DMS79 treated with DMSO at 0.1 percent for 48 hours (cell line): ENCODE measurements at places on chromosomes 12 and 14.

GRCh38 chr12:48936379-48936979, 11.2 kb upstream of the FKBP11 start:
- DNase-seq = peak; percentile 15

DNA sequence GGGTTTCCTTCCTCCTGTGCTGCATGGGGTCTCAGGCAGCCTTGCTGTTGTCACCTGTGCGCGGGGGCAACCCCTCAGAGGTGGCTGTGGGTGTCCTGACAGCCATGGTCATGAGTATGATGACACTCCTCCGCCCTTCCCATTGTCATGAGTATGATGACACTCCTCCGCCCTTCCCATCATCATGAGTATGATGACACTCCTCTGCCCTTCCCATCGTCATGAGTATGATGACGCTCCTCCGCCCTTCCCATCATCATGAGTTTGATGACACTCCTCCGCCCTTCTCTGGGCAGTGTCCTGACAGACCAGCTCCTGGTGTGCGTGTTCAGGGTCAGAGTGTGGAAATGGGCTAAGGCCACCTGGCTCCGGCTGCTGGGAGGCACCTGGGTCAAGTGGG, 40.0 kb downstream of the FBRSL1 start:
- DNase-seq = no peak

DNA sequence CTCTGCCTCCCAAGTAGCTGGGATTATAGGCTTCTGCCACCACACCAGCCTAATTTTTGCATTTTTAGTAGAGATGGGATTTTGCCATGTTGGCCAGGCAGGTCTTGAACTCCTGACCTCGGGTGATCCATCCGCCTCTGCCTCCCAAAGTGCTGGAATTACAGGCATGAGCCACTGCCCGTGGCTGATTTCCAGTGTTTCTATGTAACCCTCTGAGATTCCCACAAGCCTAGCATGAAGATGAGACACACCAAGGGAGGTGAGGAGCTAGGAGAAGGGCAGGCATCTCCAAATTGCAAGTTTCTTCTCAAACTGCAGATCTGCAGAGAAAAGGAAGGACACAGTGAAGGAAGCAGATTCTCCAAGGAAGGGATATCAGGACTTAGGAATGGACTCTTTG, 125.0 kb downstream of the CACNA1C start:
- no peak for DNase-seq

GRCh38 chr12:15276088-15276698, 46.1 kb upstream of the PTPRO start:
- peak; percentile 27 for DNase-seq

DNA sequence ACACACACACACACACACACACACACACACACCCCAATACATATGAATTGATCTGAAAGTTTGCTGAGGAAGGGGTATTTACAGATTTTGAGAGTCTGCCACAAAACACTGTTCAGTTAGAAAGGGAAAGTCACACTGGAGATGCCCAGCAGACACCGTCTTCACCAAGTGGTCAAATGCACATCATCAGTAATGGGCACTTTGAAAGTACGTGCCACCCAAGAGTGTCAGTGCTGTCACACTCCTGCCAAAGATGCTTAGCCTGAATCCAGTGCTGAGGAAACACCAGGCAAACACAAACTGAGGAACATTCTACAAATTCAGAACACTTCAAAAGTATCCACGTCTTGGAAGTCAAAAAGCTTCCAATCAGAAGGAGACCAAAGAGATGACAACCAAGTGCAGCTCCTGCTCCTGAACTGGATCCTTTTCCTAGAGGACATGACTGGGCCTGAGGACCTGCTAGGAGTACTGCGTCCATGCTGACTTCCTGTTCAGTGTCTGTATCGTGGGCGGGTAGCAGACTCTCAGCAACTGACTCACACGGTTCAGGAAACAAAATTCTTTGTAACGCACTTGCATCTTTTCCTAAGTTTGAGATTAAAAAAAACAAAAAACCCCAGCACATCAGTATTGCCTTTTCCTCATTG, 18.6 kb downstream of the PSMC1 start:
- DNase-seq = no peak

DNA sequence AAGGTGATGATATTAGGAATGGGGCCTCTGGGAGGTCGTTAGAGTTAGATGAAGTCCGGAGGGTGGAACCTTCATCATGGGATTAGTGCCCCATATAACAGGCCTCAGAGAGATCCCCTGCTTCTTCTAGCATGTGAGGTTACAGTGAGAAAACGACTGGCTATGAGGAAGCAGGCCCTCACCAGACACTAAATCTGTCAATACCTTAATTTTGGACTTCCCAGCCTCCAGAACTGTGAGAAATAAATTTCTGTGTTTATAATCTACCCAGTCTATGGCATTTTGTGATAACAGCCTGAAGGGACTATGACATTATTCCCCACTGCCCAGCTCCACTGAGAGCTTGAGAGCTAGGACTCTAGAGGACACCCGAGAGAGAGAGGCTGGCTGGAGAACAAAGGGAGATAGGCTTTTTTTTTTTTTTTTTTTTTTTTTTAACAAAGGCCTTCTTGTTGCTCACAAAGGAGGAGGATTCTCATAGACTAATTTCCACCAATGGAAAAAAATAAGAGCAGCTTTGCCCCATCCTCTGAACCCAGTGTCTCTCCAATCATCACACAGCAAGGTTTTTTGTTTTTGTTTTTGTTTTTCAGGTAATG, 87.8 kb upstream of the EEA1 start:
- DNase-seq = no peak

DNA sequence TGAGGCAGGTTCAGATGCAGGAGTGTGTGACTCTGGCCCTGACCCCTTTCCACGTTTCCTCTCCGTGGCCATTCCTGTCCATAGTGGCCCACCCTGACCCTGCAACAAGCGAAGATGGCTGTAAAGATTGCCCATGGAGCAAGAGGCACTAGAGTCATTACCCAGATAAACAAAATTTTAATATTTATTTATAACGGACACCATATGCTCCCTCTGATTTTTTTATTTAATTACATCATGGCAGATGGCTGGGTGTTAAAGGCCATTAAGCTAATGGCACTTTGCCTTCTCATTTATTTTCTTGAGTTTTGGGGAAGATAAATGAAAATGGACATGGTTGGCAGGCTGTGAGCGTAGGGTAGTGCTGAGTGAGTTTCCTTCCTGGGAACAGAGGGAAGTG, 58.7 kb downstream of the WSCD2 start:
- no peak for DNase-seq

- no peak for DNase-seq
Observed at GRCh38 chr14:89853936-89854693, 100.4 kb downstream of the EFCAB11 start.

- no peak for DNase-seq
Observed at GRCh38 chr12:104662908-104663307, 206.2 kb downstream of the CHST11 start.

DNA sequence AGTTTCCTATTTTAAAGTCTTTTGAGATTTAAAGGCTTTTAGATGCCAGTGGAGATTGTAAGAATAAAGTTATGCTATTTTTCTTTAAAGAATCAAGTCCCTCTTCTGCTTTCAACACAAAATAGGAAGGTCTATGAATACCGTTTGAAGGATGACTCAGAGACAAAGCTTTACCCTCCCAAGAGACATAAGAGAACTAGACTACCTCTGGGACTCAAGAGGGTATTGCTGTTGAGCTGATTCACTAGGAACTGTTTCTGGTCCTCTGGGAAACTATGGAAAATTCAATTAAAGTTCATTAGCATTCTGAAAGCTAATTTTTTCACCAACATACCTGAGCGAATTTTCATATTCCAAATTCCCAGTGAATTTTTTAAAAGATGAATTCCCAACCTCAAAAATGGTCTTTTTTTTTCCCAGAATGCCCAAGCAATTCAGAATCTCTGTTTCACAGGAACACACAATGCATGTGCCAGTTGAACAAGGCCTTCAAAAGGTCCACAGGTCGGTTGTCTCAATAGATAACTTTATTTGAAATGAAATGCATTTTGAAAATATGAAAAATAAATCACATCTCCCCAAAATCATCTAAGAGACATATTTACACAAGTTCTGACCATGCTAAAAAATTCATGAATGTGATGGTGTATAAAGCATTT, 6.5 kb downstream of the PHLDA1 start:
- no peak for DNase-seq

DNA sequence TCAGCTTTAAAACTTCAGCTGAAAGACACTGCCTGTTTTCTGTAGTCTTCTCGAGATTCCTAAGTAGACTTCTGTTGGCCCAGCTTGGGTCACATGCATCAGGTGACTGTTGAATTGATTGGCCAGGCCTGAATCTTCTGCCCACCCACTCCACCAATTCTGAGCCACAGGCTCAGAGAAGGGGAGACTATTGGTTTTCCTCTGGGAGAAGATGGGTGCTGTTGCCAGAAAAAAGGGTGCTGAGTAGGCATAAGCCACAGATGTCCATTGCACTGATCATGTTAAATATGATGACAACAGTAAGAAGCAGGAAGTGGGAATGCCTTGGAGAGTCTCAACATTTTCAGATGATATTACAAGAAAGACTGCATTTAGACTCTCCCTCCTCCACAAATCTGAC, 6.8 kb upstream of the SPTLC2 start:
- DNase-seq = no peak

DNA sequence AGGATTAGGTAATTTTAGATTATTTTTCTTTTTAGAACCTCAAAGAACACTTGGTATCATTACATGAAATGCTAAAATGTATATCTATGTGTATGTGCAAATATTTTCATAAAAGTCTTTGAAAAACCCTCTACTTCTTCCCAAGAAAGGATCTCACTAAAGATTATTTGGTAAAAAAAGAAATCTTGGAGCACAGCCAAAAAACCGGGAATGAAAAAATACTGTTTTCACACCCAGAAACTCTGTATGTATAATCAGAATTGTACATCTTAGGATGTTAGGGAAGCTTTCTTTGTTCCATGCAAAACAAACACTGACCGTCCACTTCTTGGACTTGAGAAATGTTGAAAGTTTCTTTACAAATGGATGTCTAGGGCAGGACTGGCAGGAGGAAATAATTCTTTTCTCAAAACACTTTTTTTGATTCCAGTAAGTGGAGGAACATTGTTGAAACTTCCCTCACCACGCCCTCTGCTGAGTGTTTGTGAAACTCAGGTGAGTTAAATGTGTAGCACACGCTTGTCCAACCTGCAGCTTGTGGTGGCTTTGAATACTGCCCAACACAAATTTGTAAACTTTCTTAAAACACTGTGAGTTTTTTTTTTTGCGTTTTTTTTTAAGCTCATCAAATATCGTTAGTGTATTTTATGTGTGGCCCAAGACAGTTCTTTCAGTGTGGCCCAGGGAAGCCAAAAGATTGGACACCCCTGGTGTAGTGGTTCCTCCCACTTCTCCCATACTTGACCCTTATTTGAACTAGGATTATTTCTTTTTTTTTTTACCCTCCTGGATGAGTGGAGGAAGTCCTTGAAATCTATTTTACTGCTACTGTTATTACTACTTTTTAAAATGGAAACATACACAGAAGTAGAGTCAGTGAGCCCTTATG, 26.6 kb downstream of the FBXO34 start:
- no peak for DNase-seq

DNA sequence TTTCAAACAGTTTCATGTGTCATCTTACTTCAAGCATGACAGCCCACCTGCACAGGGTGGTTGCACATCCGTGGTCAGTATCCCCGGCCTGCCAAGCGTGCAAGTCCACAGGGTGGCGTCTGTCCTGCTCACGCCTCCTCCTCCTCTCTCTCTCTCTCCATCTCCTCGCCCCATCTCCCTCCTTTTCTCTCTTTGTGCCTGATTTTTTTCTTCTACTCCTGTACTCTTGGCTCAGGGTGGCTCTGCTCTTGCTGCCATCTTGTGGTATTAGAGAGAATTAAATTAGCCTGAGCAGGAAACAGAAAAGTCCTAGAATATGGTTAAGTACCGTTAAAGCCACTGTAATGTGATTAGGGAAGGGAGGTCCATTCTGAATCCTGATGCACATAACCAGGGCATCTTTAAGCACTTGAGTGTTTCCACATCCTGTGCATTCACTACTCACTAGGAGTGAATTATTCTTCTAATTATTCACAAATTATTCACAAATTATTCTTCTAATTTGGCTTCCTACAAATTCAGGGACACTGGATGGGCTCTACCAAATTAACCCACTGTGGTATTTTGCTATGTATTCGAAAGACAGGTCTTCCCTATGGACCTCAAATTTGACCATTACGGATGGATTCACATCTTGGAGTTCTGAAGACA, 25.5 kb upstream of the DTX1 start:
- DNase-seq = peak; percentile 62

- DNase-seq = no peak
Observed at GRCh38 chr12:116133636-116134214, 143.8 kb downstream of the MED13L start.

GRCh38 chr12:9381619-9382018, 173.4 kb upstream of the PZP start:
- no peak for DNase-seq
